Fibroblast of lung (primary cell): ENCODE measurements at places on chromosomes 16 and 17.
A peak's percentile ranks its signal among the peaks of the same experiment; 100 is the strongest.

DNA sequence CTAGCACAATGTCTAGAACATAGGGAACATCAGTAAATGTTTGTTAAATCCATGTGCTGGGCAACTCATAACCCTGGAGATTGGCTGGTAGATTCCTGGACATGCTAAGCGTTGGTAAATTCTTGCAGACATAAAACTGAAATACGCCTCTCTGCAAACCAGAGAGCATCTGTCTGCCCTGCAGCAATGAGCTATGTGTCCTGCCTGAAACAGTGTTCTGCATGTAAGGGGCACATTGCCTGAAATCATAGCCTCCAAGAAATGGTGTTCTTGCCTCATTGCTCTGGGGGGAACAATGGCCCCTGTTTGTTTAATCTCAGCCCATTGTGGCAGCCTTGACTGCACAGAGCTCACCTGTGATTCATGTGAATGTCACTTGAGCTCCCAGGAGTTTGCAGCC lies 113.5 kb upstream of the CCL2 start:
- no peak for DNase-seq

DNA sequence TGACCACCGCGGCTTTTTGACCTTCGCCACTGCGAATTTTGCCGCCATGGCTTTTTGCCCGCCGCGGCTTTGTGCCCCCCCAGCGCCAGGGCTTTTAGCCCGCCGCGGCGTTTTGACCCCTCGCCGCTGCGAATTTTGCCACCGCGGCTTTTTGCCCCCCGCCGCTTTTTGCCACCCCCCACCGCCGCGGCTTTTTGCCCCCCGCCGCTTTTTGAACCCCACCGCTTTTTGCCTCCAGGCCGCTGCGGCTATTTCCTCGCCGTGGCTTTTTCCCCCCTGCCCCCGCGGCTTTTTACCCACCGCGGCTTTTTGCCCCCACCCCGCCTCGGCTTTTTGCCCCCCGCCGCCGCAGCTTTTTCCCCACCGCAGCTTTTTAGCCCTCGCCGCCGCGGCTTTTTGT lies 134.8 kb upstream of the TP53TG3C start:
- DNase-seq = no peak

- DNase-seq = peak; percentile 82
Measured at GRCh38 chr16:76946879-76947278, 244.1 kb upstream of the MON1B start.

- DNase-seq = no peak
Measured at GRCh38 chr17:29344201-29344856, 45.8 kb upstream of the TAOK1 start.

DNA sequence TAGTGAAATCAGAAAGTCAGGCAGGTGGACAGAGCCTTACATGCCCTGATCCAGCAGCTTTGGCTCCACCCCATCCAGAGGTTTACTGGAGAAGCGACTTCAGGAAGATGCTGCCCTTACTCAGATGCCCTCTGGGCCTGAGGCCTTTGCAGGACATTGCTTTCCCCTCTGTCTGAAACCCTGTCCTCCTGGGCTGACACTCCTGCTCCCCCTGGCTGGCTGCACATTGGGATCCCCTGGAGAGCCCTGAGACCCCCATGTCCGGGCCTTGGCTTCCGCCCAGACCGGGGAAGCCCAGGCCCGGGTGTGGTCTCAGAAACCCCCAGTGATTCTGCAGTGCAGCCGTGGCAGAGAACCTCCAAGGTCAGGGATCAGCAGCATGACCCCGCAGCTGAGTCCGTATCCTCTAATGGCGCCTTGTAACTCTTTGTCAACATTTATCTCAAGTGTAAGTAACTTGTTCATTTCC lies 36.6 kb downstream of the BCO1 start:
- DNase-seq = no peak

- no peak for DNase-seq
Measured at GRCh38 chr16:65278874-65279273, 157.0 kb upstream of the CDH11 start.

DNA sequence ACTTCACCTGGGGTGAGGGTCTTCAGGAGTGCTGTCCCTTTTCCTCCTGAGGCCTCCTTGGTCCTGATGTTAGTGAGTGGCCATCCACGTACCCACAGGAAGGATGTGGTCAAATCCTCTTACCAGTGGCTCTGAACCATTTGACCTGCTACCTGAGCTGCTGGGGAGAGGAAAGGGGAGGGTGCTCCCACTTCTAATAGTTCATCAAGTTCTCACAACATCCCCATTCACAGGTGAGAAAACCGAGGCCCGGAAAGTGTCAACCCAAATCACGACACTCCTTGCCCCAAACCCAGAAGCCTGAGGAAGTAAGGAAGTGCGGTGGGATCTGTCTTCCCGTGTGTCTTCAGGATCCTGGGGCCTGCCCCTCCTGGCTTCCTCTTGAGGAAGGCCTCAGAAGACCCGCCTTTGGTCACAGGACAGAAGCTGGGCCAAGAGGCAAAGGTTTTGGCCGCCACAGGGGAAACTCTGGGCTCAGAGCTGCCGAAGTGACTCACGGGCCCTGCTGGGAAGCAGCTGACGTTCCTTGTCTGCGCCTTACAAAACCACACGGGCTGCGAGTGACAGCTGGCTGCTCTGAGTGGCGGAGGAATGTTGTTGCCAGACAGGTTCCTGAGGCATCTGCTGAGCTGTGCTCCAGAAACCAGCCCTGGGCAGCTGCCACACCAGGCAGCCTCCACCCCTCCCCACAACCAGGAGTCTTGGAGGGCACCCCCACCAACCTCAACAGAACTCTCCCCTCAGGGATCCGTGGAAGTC lies 13.9 kb upstream of the KIFC3 start:
- DNase-seq = peak; percentile 97

DNA sequence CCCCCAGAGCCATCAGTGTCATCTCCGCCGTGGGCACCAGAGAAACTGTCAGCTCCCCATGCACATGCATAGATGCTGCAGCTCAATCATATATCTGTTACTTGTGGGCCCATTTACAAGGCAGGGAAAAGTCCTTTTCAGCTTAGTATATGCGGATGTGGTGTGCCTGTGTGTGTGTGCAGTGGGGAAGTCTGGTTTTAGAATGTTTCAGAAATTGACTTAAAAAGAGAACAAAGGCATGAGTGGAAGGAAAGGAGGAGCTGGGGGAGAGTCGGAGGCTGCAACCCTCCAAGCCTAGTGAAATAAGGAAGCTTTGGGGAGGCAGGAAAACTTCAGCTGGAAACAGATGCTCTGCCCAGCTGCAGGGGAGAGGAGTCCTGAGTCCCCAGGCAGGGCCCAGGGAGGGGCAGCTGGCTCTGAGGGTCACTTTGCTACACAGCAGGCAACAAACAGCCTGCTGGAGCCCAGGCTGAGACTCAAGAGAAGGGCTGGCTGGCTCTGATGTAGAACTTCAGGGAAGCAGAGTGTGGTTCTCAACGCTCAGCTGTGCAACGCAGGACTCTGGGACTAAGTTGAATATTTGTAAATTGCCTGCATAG lies 11.1 kb upstream of the CD300LD start:
- DNase-seq = no peak

DNA sequence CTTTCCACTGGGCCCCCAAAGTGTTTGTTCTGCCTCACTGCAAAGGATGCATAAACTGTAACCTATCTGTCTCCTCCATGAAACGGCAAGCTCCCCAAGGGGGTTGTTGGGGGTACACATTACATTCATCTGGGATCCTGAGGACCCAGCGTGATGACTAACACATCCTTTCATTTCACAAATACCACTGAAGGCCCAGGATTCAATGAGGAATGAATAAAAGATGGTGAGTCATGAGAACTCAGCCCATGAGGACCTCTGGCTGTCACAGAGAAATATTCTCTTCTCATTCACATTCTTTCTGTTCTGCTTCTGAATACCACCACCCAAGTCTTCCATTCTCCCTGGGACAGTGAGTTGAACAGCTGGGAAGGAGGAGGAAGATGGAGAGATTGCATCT lies 149.8 kb downstream of the RBFOX3 start:
- peak; percentile 66 for DNase-seq

- DNase-seq = peak; percentile 53
Measured at GRCh38 chr17:77164483-77165091, 23.8 kb downstream of the SEC14L1 start.
